ENCODE measurements at places on chromosomes 1 and 21. TPM values are rescaled to one million over a fixed set of nuclear protein-coding genes. Genes with fewer than 3 reads are reported as not detected.
A peak's percentile ranks its signal among the peaks of the same experiment; 100 is the strongest.

GRCh38 chr1:115089420-115090185 is at the start of gene TSPAN2:
Gene TSPAN2 (minus strand): TSS chr1:115089503. CDS start chr1:115089432, 71 bp downstream.
- H3K4me1 ChIP-seq, result peaks cover 15% of the 10 kb centered on the region
- no peak within 1 kb of the TSS for H3K27ac ChIP-seq
- H3K4me3 ChIP-seq, result peak within 1 kb of the TSS; percentile 68

GRCh38 chr1:71733121-71733520 is 549.2 kb downstream of the NEGR1 start:
- DNase-seq, result no peak
- no peaks in the 10 kb centered on the region for H3K36me3 ChIP-seq
- H3K27me3 ChIP-seq, result no peaks in the 10 kb centered on the region
- no peak overlapping the region for H3K27ac ChIP-seq

GRCh38 chr1:90622666-90623065 is 94.4 kb downstream of the BARHL2 start:
- no peaks in the 10 kb centered on the region for H3K4me1 ChIP-seq
- H3K4me3 ChIP-seq, result no peak overlapping the region
- H3K27ac ChIP-seq, result no peak overlapping the region
- no peaks in the 10 kb centered on the region for H3K27me3 ChIP-seq
- DNase-seq, result no peak
- H3K36me3 ChIP-seq, result no peaks in the 10 kb centered on the region

DNA sequence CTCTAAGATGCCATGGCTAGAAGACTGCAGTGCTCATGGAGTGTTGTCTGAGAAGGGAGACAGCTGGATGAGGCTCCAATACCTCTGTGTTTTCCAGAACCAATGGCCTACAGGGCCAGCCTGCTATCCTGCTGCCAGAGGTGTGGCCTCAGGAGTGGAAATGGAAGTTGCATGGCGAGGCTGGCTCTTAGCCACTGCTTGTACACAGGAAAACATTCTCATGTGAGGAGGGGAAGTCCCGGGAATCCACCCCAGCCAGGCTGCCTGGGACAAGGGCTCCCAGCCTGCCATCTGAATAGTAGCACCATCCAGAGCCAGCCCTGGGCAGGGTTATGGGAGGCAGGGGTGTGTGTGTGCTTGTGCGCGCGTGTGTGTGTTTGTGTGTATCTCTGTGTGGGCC is 56.5 kb downstream of the SDC3 start:
- no peak overlapping the region for H3K4me3 ChIP-seq
- no peak overlapping the region for H3K27ac ChIP-seq
- H3K36me3 ChIP-seq, result no peaks in the 10 kb centered on the region
- H3K4me1 ChIP-seq, result peaks cover 1% of the 10 kb centered on the region
- peaks cover 17% of the 10 kb centered on the region for H3K27me3 ChIP-seq

DNA sequence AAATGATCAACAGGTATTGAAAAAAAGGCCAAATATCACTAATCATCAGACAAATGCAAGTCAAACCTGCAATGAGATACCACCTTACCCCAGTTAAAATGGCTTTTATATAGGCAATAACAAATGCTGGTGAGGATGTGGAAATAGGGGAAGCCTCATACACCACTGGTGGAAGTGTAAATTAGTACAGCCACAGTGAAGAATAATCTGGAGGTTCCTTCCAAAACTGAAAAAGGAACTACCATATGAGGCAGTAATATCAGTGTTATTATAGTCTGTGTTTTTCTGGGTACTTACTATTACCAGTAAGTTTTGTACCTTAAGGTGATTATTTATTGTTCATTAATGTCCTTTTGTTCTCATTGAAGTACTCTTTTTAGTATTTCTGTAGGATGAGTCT is 201.3 kb downstream of the MRPL39 start:
- no peak overlapping the region for H3K4me3 ChIP-seq
- peaks cover 7% of the 10 kb centered on the region for H3K36me3 ChIP-seq
- DNase-seq, result no peak
- peaks cover 22% of the 10 kb centered on the region for H3K4me1 ChIP-seq

GRCh38 chr1:119987686-119988085 is 81.8 kb downstream of the NOTCH2 start:
- no peak for DNase-seq
- H3K27ac ChIP-seq, result peak overlapping the region; percentile 87
- peaks cover 49% of the 10 kb centered on the region for H3K36me3 ChIP-seq

GRCh38 chr1:170366980-170367379 is 165.0 kb upstream of the GORAB start:
- H3K27ac ChIP-seq, result no peak overlapping the region

- peak; percentile 28 for DNase-seq
- no peak overlapping the region for H3K4me3 ChIP-seq
- no peaks in the 10 kb centered on the region for H3K27me3 ChIP-seq
- H3K4me1 ChIP-seq, result peaks cover 34% of the 10 kb centered on the region
These were observed 50.3 kb downstream of the HIVEP3 start for GRCh38 chr1:41868241-41868998.

- H3K4me1 ChIP-seq, result no peaks in the 10 kb centered on the region
- no peak overlapping the region for H3K4me3 ChIP-seq
- no peak overlapping the region for H3K27ac ChIP-seq
- DNase-seq, result no peak
These were observed 39.5 kb upstream of the NFASC start for GRCh38 chr1:204831186-204831585.

- H3K27me3 ChIP-seq, result peaks cover 5% of the 10 kb centered on the region
- no peak overlapping the region for H3K27ac ChIP-seq
- no peak for DNase-seq
- no peak overlapping the region for H3K4me3 ChIP-seq
- no peaks in the 10 kb centered on the region for H3K36me3 ChIP-seq
These were observed 164.4 kb upstream of the PALMD start for GRCh38 chr1:99481391-99481996.

GRCh38 chr21:45868086-45868485 is 113.5 kb upstream of the COL6A1 start:
- DNase-seq, result no peak
- no peak overlapping the region for H3K27ac ChIP-seq
- H3K36me3 ChIP-seq, result no peaks in the 10 kb centered on the region
- H3K4me3 ChIP-seq, result no peak overlapping the region
- H3K27me3 ChIP-seq, result no peaks in the 10 kb centered on the region

- H3K4me3 ChIP-seq, result no peak overlapping the region
- no peak for DNase-seq
- peaks cover 2% of the 10 kb centered on the region for H3K27me3 ChIP-seq
- H3K27ac ChIP-seq, result no peak overlapping the region
- no peaks in the 10 kb centered on the region for H3K36me3 ChIP-seq
- no peaks in the 10 kb centered on the region for H3K4me1 ChIP-seq
These were observed 92.0 kb downstream of the MIS18A start for GRCh38 chr21:32186804-32187203.

GRCh38 chr1:187577610-187578009 is 748.9 kb downstream of the PLA2G4A start:
- no peak overlapping the region for H3K27ac ChIP-seq
- H3K4me1 ChIP-seq, result no peaks in the 10 kb centered on the region
- no peaks in the 10 kb centered on the region for H3K36me3 ChIP-seq
- no peak overlapping the region for H3K4me3 ChIP-seq

- H3K27me3 ChIP-seq, result no peaks in the 10 kb centered on the region
- H3K4me3 ChIP-seq, result no peak overlapping the region
These were observed 8.7 kb downstream of the XPR1 start for GRCh38 chr1:180640531-180640949.

DNA sequence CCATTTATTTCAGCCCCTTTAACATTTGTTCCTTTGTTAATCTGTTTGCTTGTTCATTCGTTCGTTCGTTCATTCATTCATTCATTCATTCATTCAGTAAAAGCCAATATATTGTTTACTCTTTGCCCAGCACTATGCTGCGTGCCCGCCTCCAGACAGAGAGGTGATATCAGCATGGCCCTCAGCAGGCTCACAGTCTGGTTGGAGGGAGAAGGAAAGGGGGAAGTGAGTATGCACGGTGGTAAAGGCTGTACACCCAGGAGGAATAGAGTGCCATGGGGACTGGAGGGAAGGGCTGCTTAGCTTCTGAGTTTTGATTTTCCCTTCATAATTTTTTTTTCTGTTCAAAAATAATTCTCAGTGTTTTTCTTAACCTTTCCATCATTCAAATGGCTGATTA is 144.7 kb downstream of the NOS1AP start:
- no peak overlapping the region for H3K27ac ChIP-seq
- H3K36me3 ChIP-seq, result no peaks in the 10 kb centered on the region
- no peak overlapping the region for H3K4me3 ChIP-seq
- H3K4me1 ChIP-seq, result no peaks in the 10 kb centered on the region
- no peaks in the 10 kb centered on the region for H3K27me3 ChIP-seq

GRCh38 chr1:23810818-23811540 is 10.4 kb upstream of the GALE start:
- H3K4me3 ChIP-seq, result no peak overlapping the region
- DNase-seq, result peak; percentile 53
- no peak overlapping the region for H3K27ac ChIP-seq
- H3K36me3 ChIP-seq, result peaks cover 17% of the 10 kb centered on the region
- peaks cover 3% of the 10 kb centered on the region for H3K4me1 ChIP-seq

DNA sequence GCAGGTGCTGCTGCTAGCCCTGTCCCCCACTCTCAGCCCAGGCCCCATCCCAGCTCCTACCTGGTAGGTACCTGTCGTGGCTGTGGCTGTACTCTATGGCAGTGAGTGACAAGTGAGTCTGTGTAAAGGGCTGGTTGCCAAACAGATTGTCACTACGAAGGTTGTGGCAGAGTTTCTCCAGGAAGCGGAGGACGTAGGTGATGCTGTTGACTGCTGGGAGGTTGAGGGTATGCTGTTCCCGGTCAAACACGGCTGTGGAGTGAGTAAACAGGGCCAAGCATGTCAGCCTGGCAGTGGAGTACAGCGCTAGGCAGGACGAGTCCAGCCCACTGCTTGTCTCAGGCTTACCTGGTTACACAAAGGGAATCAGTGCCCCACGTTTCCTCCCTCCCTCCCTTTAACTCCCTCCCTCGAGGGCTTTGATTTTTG is 24.8 kb upstream of the SLFNL1 start:
- H3K4me1 ChIP-seq, result peaks cover 12% of the 10 kb centered on the region
- no peak overlapping the region for H3K27ac ChIP-seq
- no peak overlapping the region for H3K4me3 ChIP-seq
- H3K27me3 ChIP-seq, result no peaks in the 10 kb centered on the region
- H3K36me3 ChIP-seq, result peaks cover 29% of the 10 kb centered on the region

- no peaks in the 10 kb centered on the region for H3K4me1 ChIP-seq
- H3K4me3 ChIP-seq, result no peak overlapping the region
- no peak for DNase-seq
- H3K27me3 ChIP-seq, result no peaks in the 10 kb centered on the region
These were observed 1265.9 kb downstream of the BRINP3 start for GRCh38 chr1:189211742-189212141.

DNA sequence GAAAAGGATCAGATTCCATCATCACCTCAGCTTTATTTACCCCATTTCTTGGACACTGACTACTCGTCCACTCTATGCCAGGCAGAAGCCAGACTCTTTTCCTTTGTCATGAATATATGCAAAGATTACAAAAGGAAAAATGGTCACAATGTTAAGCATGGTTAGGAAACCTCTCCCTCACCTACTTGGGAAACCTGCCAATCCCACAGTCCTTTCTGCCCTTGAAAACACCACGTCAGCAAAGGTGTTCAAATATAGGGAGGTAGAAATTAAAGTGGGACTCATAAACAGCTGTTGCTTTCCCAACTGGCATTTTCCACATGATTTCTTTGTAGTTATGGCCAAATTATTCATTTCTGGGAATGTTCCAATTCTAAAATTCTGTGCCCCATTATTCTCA is 16.2 kb upstream of the ATP13A2 start:
- H3K27ac ChIP-seq, result no peak overlapping the region
- H3K4me1 ChIP-seq, result no peaks in the 10 kb centered on the region
- peaks cover 54% of the 10 kb centered on the region for H3K36me3 ChIP-seq
- H3K27me3 ChIP-seq, result no peaks in the 10 kb centered on the region
- DNase-seq, result no peak

GRCh38 chr1:175207971-175208370 is 15.4 kb upstream of the KIAA0040 start:
- DNase-seq, result no peak
- H3K27me3 ChIP-seq, result no peaks in the 10 kb centered on the region
- no peak overlapping the region for H3K27ac ChIP-seq
- no peaks in the 10 kb centered on the region for H3K36me3 ChIP-seq

- H3K27ac ChIP-seq, result peak overlapping the region; percentile 61
- peaks cover 61% of the 10 kb centered on the region for H3K4me1 ChIP-seq
- H3K4me3 ChIP-seq, result no peak overlapping the region
- no peaks in the 10 kb centered on the region for H3K27me3 ChIP-seq
- peak; percentile 57 for DNase-seq
These were observed 124.8 kb downstream of the KCNN3 start for GRCh38 chr1:154745286-154745731.

- H3K4me3 ChIP-seq, result no peak overlapping the region
- peaks cover 10% of the 10 kb centered on the region for H3K27me3 ChIP-seq
- H3K36me3 ChIP-seq, result no peaks in the 10 kb centered on the region
These were observed 124.0 kb downstream of the CNIH3 start for GRCh38 chr1:224739997-224740684.

- H3K36me3 ChIP-seq, result no peaks in the 10 kb centered on the region
- DNase-seq, result no peak
- no peaks in the 10 kb centered on the region for H3K4me1 ChIP-seq
- no peak overlapping the region for H3K27ac ChIP-seq
These were observed 60.7 kb upstream of the BTG3 start for GRCh38 chr21:17673261-17674020.

- H3K27ac ChIP-seq, result no peak overlapping the region
- peaks cover 47% of the 10 kb centered on the region for H3K4me1 ChIP-seq
- H3K27me3 ChIP-seq, result no peaks in the 10 kb centered on the region
- DNase-seq, result no peak
- peaks cover 9% of the 10 kb centered on the region for H3K36me3 ChIP-seq
These were observed 6.9 kb downstream of the EPS15 start for GRCh38 chr1:51512120-51512519.

GRCh38 chr21:38696579-38696978 is 109.2 kb upstream of the ETS2 start:
- peaks cover 15% of the 10 kb centered on the region for H3K27me3 ChIP-seq
- H3K4me3 ChIP-seq, result no peak overlapping the region
- no peak overlapping the region for H3K27ac ChIP-seq
- DNase-seq, result no peak

- H3K4me3 ChIP-seq, result no peak overlapping the region
- H3K27ac ChIP-seq, result no peak overlapping the region
- DNase-seq, result no peak
- no peaks in the 10 kb centered on the region for H3K36me3 ChIP-seq
These were observed 241.1 kb downstream of the PDE4B start for GRCh38 chr1:66033781-66034180.

- no peak for DNase-seq
- no peak overlapping the region for H3K4me3 ChIP-seq
- H3K27ac ChIP-seq, result peak overlapping the region; percentile 23
- no peaks in the 10 kb centered on the region for H3K27me3 ChIP-seq
- peaks cover 27% of the 10 kb centered on the region for H3K36me3 ChIP-seq
These were observed 4.4 kb downstream of the JAK1 start for GRCh38 chr1:64961923-64962322.

- DNase-seq, result no peak
- no peak overlapping the region for H3K27ac ChIP-seq
- no peaks in the 10 kb centered on the region for H3K4me1 ChIP-seq
- peaks cover 12% of the 10 kb centered on the region for H3K27me3 ChIP-seq
- no peaks in the 10 kb centered on the region for H3K36me3 ChIP-seq
- H3K4me3 ChIP-seq, result no peak overlapping the region
These were observed 76.8 kb upstream of the ERG start for GRCh38 chr21:38574895-38575575.

Gene OR2T2
- total RNA-seq, result not detected

Gene PRUNE1
- 15.1 TPM for total RNA-seq

Gene ADIPOR1
- total RNA-seq, result 79.2 TPM

Gene KISS1
- not detected for total RNA-seq

Gene RHD
- total RNA-seq, result not detected

Gene CNN3
- total RNA-seq, result 2.6 TPM

Gene ALX3
- not detected for total RNA-seq

Gene RAP1GAP
- total RNA-seq, result 0.46 TPM

Gene RGS16
- 50.2 TPM for total RNA-seq

Gene LAPTM5
- total RNA-seq, result 184 TPM

Gene FBLIM1
- not detected for total RNA-seq

Gene IVL
- not detected for total RNA-seq

Gene NBPF6
- 0.23 TPM for total RNA-seq

Gene PDPN
- total RNA-seq, result not detected

Gene S100B
- total RNA-seq, result not detected

Gene CD1B
- not detected for total RNA-seq

Gene SLC35A3
- total RNA-seq, result 15.9 TPM

Measured in activated T-helper 2 cell treated with anti-CD3 and anti-CD28 coated beads, Interferon-gamma antibody, Interleukin-2, Interleukin-4, amounts not matched to agents 10 μg/mL and 5 μg/mL and 100 μg/mL, durations not matched to agents 14 hours and 24 hours and 36 hours (primary cell).